Right ventricle myocardium inferior (tissue), 1 donor: ENCODE measurements at places on chromosomes 16 and 17.
A peak's percentile ranks its signal among the peaks of the same experiment; 100 is the strongest.

GRCh38 chr17:31095236-31096105 is 694 bp downstream of the NF1 start:
- DNase-seq = peak; percentile 81

DNA sequence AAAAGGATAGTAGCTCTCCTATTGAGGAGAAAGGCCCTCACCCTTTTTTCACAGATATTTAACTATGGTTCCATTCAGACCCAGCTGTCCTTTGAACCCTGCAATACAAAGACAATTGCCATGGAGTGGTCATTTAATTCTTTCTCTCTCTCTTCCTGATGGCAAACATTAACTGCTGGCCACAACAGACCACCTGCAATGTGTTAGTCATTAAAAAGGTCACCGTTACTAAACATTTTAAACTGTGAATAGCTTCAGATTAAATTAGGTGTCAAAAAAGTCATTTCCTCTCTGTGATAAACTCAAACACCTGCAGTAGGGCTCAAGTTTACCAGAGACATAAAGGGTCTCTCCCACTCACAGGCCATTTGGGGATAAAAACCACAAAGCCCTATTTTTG is 697.2 kb downstream of the TOX3 start:
- no peak for DNase-seq

DNA sequence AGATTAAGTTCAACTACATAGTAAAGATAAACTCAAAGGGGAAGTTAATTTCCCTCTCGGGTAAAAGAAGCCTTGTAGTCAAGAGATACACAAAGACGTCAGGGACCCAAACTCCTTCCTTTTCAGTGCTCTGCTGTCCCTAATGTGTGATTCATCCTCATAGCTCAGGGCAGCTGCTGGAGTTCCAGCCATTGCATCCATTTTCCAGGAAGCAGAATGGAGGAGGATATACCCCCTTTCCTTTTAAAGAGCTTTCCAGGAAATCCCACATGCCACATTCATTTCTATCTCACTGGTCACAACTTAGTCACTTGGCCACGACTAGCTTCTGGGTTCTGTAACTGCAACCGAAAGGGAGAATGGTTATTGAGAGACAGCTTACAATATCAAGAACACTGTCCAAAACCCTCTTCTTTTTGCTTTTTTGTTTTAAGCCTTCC is 95.3 kb downstream of the SOCS1 start:
- no peak for DNase-seq

DNA sequence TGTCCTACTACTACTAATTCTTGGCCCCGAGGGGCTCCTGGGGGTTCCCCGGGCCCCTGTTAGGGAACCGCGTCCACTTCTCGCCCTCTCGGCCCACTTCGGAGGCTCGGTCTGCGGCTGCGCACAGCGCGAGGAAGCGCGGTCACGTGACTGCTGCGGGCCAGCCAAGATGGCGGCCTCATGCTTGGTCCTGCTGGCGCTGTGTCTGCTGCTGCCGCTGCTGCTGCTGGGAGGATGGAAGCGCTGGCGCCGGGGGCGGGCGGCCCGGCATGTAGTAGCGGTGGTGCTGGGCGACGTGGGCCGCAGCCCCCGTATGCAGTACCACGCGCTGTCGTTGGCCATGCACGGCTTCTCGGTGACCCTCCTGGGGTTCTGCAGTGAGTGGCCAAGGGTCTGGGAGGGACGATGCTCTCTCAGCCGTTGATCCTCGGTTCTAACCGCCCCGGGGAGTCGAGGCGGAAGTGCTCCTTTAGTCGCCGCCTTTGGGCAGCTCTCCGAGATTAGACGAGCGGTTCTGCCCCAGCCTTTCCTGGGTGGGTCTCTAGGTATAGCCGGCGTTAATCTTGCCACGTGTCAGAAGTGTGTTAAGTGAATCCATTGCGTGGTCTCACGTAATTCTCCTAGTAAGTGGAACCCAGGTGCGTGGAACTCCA is at the start of gene ALG1:
Gene ALG1 (plus strand): TSS at position 163 of the 653 bp plus-strand sequence. CDS start 7 bp downstream, at position 170.
- DNase-seq = peak; percentile 96

DNA sequence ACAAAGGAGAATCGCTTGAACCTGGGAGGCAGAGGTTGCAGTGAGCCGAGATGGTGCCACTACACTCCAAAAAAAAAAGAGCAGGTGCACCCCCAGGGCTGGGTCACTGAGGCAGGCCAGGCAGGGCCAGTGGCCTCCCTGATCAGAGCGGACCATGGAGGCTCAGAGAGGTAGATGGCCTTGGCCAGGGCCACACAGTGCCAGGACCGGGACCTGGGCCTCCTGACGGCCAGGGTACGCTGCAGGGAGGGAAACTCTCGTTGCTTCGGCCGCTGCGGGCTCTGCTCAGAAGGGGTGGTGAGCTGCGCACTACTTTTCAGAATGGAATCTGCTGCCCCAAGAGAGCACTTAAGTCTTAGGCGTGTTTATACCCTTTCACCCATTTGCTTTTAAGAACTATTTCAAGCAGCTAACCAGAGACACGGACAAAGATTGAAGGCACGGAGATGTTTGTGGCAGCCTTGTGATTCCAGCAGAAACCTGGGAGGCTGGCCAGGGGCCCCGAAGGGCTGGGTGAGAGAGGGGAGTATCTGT is 17.1 kb downstream of the MYO1C start:
- DNase-seq = no peak

DNA sequence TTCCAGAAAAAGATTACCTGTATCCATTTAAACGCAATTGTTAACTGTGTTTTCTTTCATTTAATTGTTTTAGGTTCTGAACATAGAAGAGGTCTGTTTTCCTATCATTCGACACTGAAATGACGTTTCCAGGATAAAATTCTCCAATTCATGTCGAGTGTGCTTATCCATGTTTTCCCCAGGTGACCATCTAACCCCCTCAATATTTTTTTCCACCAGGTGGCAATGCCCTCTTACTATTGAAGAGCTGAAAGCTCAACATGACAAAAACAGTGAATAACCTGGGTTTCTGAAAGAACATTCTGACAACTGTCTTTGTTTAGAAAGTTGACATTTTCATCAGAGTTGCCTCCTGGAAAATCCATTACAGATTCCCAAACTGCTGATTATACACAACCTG is 948.7 kb downstream of the KCNJ2 start:
- DNase-seq = no peak

GRCh38 chr16:610513-611381 is 20.0 kb upstream of the WFIKKN1 start:
- DNase-seq = peak; percentile 78

DNA sequence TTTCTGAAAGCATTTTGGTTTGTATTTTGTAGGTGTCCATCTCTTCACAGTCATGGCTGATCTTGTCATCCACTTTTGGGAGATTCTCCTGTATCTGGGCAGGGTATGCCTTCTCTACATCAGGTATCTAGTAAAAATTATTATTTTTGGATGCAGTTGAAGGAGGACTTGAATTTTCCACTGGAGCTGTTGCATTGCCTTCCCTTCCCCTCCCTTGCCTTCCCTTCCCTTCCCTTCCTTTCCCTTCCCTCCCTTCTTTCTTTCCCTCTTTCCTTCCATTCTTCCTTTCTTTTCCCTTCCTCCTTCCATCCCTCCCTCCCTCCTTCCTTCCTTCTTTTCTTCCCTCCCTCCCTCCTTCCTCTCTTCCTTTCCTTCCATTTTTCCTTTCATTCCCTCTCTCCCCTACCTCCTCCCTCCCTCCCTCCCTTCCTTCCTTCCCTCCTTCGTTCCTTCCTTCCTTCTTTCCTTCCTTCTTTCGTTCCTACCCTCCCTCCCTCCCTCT is 33.8 kb upstream of the CPHXL start:
- no peak for DNase-seq

DNA sequence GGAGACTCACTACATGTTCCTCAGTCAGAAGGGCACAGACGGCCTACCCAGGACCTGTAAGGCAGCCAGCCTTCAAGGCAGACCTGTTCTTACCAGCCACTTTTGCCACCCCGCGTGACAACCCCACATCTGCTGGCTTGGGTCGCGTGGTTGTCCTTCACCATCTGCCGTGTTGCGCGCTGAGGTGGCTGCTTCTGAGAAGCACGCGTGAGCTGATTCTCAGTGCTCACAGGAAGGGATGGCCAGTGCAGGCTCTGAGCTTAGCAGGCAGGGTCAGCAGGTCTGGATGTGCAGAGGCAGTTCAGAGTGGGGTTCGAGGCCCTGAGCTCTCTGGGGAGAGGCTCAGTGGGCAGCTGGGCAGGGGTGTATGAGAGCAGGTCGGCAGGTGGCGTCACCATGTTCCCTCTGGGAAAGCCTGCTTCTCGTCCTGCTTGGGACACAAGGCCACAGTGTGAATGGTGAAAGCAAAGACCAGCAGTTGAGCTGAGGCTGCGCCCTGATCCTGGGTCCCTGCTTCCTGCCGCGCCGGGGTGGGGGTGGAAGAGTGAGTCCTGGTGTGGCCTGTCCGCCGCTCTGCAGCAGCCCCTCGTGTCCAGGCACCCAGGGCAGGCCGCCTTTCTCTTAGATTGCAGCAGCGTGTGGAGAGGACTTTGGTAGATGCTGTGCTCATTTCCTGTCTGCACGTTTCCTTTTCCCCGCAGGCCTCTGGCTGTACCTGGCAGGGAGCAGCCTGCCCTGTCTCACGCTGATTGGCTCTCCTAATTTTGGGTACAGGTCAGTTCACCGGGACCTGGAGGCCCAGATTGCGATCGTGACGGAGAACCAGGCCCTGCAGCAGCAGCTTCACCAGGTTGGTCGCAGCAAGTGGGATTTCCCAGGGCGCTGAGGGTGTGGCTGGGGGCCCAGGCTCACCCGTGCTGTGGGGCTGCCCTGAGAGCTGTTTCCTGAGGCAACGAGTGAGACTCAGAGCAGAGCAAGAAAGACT is 36.0 kb downstream of the PGS1 start:
- no peak for DNase-seq

DNA sequence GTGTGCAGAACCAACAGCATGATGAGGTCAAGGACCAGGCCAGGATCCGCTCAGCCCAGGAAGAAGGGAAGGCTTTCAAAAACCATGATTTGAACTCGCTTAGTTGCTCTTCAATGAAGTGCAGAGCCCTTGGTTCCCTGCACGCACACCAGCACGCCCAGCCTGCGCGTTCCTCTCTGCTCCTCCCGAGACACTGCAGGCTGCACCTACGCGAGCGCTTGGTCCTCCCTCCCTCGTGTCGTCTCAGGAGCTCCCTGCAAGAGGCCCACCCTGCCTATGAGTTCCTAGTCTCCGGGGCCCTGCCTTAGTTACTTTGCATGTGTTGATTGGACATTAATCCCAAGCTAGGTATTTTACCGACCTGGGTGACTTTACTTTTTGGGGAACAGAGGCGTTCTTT is 132.9 kb upstream of the TNRC6C start:
- no peak for DNase-seq

GRCh38 chr16:86653285-86654006 is 75.1 kb downstream of the FOXL1 start:
- no peak for DNase-seq

DNA sequence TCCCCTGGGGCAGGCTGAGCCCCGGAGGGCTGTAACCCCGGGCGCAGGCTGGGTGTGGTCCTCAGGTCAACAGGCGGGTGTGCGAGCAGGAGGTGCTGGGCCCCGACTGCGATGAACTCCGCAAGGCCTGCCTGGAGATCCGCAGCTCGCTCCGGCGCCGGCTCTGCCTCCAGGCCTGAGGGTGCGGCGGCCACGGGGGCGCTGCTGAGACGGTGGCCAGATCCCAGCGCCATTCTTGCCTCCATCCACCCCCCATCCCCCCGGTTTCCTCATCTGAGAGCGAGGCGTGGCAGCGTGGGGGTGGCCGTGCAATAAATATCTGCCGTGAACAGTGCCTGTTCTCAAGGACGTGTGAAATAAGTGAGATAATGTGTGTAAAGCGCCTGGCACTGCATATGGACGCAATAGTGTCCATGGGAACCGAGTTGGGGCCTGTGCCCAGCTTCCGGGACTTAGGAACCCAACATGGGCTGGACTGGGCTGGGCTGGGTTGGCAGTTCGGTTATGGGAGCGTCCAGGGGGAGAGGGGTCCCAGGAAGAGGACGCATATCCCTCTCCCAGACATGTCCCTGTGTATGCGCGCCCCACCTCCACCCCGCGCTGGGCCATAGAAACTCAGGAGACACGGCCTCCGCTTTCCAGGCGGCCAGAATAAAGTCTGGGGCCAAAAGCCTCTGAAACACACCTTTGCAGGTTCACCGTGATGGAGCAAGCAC is 15.0 kb downstream of the ZNF213 start:
- peak; percentile 88 for DNase-seq

DNA sequence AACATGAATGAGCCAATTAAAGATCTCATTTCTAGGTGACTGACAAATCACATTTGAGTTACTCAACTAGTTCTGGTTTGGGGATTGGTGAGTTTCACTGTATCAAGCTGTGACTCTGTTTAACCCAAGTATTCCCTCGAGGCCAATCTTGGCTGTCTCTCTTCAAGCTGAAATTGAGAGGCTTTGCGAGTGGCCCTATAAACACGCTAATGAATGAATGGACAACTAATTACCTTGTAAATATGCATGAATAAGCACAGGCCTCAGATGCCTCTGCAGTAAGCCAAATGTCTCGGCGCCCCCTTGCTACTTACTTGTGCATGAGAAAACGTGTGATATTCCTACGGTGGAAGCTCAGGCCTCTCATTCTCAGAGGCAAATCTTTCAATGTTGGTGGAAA is 450.3 kb upstream of the PSMD7 start:
- no peak for DNase-seq

- no peak for DNase-seq
These were observed 38.5 kb upstream of the SLC47A1 start for GRCh38 chr17:19494961-19495806.

DNA sequence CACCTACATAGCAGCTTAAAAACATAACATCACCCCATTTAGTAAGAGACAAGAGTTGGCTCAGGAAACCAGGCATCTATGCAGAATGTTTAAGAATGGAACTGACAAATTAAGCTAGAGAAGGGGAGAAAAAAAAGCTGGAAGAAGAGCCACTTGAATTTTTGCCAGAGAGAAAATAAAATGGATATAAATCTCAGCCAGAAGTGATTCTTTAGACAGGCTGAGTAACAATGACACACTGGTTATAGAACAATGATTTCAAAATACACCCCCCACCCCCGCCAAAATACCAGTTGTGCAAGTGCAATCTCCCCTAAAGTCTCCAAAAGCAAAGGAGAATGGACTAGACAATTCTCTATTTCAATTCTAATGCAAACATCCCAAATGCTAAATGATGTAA is 22.4 kb downstream of the LSM12 start:
- no peak for DNase-seq

- DNase-seq = no peak
These were observed 83.4 kb downstream of the HIC1 start for GRCh38 chr17:2138318-2138717.

DNA sequence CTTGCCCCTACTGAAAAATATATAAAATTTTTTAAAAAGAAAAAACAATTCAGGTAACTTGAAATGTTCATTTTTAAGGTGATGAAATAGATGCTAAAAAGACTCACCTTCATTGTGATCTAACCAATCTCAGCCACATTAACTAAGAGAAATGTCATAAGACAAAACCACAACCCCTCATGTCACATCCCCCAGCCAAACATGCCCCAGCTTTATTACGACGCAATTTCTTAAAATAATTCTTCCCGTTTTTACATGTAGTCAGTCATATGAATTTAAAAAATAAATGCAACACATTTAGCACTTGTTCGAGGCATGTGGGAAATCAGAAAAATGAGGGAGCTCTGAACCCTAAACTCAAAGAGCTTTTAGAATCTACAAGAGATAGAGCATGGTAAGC is 9.5 kb downstream of the AMFR start:
- no peak for DNase-seq
